Aorta (tissue), 5 donors: ENCODE measurements at places on chromosomes 16 and 17.

GRCh38 chr17:83117583-83117982, 38.2 kb downstream of the METRNL start:
- no peak overlapping the region for H3K27ac ChIP-seq
- no peaks in the 10 kb centered on the region for H3K27me3 ChIP-seq
- H3K4me3 ChIP-seq: no peak overlapping the region
- DNase-seq: peak; percentile 27
- no peaks in the 10 kb centered on the region for H3K36me3 ChIP-seq

DNA sequence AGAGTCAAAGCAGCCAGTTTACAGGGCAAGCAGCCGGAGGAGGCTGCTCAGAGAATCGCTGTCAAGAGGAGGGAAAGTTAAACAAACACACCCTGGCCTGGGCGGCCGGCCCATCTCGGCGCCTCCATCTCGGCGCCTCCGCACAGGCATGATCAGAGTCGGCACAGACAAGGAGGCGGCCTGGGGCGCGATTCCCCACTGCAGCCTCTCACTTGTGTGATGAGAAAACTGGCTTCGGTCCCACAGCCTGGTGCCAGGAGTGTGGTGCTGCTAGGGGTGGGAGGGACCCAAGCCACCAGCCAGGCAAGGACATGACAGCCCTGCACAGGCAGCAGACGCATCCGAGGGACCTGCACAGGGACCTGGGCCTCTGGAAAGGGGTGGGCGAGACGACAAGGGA, 17.7 kb downstream of the SLC38A10 start:
- DNase-seq: no peak
- H3K27me3 ChIP-seq: no peaks in the 10 kb centered on the region
- no peaks in the 10 kb centered on the region for H3K4me1 ChIP-seq

DNA sequence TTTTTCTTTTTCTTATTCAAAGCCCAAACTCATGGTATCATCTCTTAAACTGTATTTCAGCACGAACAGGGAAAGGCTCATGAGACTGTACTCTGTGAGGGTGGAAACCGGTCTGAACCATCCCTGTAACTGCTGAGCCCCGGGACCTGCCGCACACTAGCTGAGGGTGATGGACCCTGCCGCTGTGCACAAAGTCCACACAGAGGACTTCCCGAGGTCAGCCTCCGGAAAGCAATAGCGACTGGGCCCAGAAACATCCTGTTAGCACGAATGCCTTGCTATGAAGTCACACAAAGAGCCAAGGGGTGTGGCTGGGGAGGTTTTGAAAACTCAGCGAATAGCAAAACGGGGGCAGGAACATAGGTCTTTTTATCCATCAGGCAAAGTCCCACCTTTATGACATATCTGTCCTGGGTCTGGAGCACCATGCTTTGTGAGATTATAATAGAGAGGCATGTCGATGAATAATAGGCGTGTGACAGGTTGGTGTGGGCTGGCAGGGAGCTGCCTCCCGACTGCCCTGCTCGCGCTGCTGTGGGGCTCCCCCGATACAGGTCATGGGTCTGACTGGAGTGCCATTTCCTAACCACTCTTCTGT, 33.4 kb downstream of the CDK5R1 start:
- no peak overlapping the region for H3K4me3 ChIP-seq
- H3K36me3 ChIP-seq: no peaks in the 10 kb centered on the region
- H3K27me3 ChIP-seq: no peaks in the 10 kb centered on the region
- no peak for DNase-seq
- H3K4me1 ChIP-seq: no peaks in the 10 kb centered on the region

GRCh38 chr16:23225634-23226033, 43.1 kb downstream of the SCNN1G start:
- H3K27ac ChIP-seq: no peak overlapping the region
- H3K4me3 ChIP-seq: no peak overlapping the region
- DNase-seq: no peak
- H3K36me3 ChIP-seq: no peaks in the 10 kb centered on the region

DNA sequence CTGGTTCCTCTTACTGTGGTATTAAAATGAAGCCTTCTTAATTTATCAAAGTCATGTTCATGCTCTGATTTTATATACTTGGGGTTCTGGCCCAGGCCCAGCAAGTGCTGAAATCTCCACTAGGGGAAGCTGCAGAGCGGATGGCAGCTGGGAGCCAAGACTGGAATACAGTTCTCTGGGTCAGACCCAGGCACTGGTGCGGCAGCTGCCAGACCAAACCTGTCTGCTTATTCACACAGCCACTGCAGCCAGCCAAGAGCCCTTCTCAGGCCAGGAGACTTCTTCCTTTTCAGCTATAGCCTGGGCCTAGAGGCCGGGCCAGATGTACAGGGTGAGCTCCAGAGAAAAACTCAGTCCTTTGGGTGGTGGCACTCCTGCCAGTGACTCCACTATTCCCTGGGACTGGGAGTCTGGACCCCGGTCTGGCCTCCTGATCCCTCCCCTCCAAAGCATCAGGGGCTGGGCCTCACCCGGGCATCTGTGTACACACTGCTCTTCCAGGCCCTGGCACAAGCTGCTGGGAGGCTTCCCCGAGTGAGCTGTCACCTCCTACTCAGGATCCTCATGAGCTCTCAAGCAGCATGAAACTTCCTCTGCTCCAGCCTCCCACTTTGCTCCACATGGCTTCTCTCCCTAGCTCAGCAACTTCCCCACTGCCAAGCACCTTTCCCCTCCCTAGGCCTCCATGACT, 24.4 kb downstream of the ATP6V0D1 start:
- no peaks in the 10 kb centered on the region for H3K36me3 ChIP-seq
- no peak overlapping the region for H3K4me3 ChIP-seq
- H3K27ac ChIP-seq: no peak overlapping the region
- DNase-seq: peak; percentile 86
- H3K4me1 ChIP-seq: no peaks in the 10 kb centered on the region

GRCh38 chr16:84466692-84467091, 37.8 kb downstream of the MEAK7 start:
- H3K4me1 ChIP-seq: no peaks in the 10 kb centered on the region
- no peak overlapping the region for H3K4me3 ChIP-seq
- no peaks in the 10 kb centered on the region for H3K27me3 ChIP-seq
- H3K36me3 ChIP-seq: peaks cover 2% of the 10 kb centered on the region
- no peak for DNase-seq

DNA sequence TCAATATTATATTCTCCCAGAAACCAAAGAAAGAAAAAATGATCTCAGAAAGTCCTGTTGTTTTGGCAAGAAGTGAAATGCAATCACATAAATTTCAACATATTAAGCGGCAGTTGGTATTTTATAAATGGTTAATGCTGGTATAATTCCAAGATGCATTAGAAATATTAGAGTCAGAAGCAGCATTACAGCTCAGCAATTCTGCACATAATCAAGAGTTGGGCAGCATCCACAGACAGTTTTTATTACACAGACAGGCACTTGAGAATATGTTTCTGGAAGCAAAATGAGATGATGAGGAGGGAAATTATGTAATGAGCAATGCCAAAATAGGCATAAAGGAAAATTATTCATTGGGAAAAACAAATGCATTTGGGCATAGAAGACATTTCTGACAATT, 148.1 kb downstream of the KCNJ2 start:
- no peak overlapping the region for H3K4me3 ChIP-seq
- H3K27me3 ChIP-seq: no peaks in the 10 kb centered on the region
- no peak for DNase-seq
- no peaks in the 10 kb centered on the region for H3K36me3 ChIP-seq

DNA sequence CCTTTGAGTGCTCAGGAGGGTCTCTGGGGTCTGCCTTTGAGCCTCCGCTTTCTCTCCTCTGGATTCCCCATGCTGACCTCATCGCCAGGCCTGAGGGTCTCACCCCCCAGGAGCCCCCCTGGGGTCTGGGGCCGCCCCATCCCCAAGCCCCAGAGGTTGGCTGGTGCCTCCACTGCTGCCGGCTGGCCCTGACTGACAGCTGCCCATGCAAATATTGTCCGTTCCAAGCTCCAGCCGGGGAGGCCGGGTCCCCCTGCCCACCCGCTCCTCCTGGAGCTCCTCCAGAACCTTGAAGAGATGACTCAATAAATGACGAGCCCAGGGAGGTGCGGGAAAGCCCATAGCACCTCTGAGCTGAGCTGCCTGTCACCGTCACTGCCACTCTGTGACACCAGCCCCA, 173.8 kb downstream of the RBFOX3 start:
- no peaks in the 10 kb centered on the region for H3K36me3 ChIP-seq
- no peak for DNase-seq
- H3K27ac ChIP-seq: no peak overlapping the region
- no peaks in the 10 kb centered on the region for H3K27me3 ChIP-seq
- H3K4me1 ChIP-seq: no peaks in the 10 kb centered on the region
- no peak overlapping the region for H3K4me3 ChIP-seq

DNA sequence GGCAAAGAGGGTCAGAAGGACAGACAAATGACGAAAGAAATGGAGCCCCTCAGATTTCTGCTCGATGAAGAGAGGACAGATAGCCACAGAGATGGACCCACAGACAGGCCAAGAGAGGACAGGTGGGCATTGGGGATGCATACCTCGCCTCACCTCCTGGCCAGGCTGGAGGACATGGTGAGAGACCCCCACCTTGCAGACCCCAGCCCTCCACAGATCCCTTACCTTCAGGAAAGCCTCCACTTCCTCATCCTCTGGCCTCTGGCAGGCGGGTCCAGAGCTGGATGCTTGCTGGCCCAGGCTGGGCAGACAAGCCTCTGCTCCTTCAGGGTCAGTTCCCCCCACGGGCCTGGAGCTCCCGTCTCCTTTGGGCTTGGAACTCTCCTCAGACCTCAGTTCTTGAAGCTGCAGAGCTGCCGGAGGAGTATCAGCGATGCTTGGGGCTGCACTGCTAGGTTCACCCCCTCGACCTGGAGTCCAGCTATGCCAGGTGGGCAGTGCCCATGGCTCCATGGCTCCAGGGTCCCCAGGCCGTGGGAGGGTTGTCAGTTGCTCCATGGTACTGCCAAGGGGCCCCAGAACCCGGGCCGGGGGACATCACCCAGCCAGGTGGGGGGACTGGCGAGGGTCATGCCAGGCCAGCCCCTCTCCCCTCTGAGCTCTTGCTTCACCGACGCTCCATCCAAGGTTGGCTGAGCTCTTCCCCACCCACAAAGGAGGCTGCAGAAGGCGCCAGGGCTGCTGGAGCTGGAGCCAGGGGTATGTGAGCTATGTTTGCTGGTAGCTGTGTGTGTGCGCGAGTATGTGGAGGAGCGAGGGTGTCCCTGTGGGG, 1.0 kb downstream of the TSPOAP1 start:
- H3K27ac ChIP-seq: no peak overlapping the region
- H3K4me1 ChIP-seq: no peaks in the 10 kb centered on the region
- H3K27me3 ChIP-seq: no peaks in the 10 kb centered on the region
- no peaks in the 10 kb centered on the region for H3K36me3 ChIP-seq
- peak; percentile 72 for DNase-seq

DNA sequence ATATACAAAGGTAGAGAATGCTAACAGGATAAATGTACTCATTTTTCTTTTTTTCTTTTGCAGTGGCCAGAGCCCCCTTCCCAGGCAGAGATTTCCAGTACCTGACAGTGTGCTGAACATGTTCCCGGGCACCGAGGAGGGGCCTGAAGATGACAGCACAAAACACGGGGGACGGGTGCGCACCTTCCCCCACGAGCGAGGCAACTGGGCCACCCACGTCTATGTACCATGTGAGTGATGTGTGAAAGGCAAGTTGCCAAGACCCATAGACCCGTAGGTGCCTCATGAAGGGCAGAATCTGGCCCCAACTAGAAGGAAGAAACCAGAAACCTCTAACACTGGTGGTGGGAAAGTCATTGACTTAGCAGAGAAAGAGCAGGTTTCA, 1.2 kb downstream of the USB1 start:
- no peak for DNase-seq
- H3K36me3 ChIP-seq: peaks cover 4% of the 10 kb centered on the region
- no peaks in the 10 kb centered on the region for H3K27me3 ChIP-seq

DNA sequence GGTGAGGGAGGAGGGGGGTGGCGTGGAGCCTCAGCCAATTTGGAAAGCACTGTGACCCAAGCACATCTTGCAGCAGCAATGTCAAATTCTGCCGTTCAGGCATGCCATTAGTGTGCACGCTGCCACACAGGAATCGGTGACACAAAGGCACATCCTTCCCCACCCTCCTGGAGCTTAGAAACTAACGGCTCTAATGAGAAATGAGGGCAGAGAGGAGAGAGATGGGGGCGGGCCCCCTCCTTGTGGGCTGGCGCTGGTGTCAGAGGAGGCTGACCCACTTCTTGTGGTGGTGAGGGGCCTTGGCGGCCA, 94.8 kb downstream of the RTN4RL1 start:
- no peaks in the 10 kb centered on the region for H3K36me3 ChIP-seq
- no peaks in the 10 kb centered on the region for H3K27me3 ChIP-seq
- H3K27ac ChIP-seq: no peak overlapping the region
- no peaks in the 10 kb centered on the region for H3K4me1 ChIP-seq

DNA sequence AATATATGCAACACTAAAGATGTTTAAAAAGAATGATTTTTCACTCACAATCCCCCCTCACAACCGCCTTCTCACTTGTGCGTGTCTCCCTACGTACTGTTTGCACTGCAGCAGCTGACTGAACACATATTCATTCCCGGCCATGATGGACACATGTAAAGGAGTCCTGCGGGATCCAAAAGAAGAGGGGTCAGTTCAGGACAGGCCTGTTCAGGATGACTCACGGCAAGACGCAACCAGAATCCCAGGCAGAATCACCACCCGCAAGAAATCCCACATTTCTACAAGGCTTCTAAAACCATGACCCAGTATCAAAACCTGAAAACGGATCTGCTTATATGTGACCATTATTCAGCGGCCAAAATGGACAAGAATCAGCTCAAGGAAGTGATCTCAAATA, 52.3 kb downstream of the CYB5D2 start:
- DNase-seq: no peak
- H3K36me3 ChIP-seq: no peaks in the 10 kb centered on the region
- H3K27ac ChIP-seq: peak overlapping the region; percentile 22
- no peaks in the 10 kb centered on the region for H3K4me1 ChIP-seq

- H3K27ac ChIP-seq: no peak overlapping the region
- no peaks in the 10 kb centered on the region for H3K4me1 ChIP-seq
- H3K4me3 ChIP-seq: no peak overlapping the region
- no peaks in the 10 kb centered on the region for H3K36me3 ChIP-seq
- DNase-seq: no peak
Measured at GRCh38 chr17:71935341-71935740, 185.5 kb upstream of the SOX9 start.

DNA sequence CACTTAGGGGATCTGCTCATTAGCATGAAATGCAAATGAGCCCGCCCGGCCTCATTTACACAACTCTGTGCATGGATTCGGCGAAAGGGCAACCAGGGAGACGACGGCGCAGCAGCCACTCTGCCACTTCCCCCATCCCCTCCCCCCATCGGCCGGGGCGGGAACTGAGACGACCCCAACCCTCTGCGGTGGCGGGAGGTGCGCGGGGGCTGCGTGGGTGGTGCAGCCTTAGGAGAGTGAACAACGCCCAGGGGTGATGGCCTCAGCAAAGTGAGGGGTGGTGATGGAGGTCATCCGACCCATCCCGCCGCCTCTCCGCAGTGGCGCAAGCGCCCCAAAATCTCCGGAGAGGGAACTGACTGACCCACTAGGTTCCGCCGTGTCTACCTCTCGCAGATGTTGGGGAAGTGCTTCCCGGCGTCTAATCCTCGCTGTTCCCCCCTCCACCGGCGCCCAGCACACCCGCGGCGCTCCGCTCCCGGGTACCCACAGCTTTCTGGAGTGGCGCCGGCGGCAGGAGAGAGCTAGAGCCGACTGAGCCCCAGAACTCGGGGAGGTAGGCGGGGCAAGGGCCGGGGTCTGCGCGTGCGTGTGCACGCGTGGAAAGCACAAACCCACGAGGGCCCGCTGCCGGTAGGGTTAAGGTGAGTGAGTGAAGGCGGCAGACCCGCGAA, 1.4 kb upstream of the CACNA1G start:
- no peaks in the 10 kb centered on the region for H3K27me3 ChIP-seq
